ENCODE measurements at places on chromosomes 11 and 22.

DNA sequence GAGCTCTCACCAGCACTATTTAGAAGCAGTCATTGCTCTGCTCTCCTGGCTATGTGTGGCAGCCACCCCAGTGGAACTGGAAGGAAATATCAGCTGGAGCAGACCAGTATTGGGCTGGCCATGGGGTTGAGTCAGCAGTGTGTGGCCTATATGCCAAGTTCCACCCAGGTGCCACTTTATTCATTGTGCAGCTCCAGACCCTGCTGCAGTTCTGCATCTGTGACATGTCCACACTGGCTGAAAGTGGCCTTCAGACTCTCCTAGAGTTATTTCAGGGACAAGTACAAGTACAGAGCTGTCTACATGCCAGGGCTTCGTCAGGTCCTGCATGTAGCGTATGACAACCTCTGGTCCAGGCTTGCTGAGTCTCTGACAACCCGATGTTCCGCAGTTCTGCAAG is 55.2 kb downstream of the CABIN1 start:
- peak; percentile 52 for DNase-seq

GRCh38 chr11:35046681-35047080 is 92.3 kb upstream of the CD44 start:
- no peak for DNase-seq

GRCh38 chr11:42021911-42022310 is 562.5 kb upstream of the LRRC4C start:
- DNase-seq: no peak

- DNase-seq: no peak
Observed at GRCh38 chr11:9385327-9385899, 961 bp downstream of the IPO7 start.

DNA sequence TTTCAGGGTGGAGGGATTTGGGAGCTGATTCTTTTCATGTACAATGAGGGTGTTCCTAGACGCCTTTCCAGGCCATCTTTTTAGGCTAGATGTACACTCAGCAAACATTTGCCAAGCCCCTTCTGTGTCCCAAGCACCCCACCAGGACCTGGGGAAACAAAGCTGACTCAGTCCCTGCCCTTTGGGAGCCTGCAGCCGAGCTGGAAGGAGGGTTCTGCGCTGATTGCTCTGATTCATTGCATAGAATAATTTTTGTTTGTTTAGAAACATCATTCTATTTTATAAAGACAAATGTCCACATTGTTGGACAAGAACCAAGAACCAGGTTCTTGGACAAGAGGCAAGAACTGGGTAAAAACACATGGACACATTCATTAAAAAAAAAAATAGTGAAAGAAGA is 16.7 kb downstream of the TP53AIP1 start:
- no peak for DNase-seq

Measured in GM23248 (cell line).